Renal cortex interstitium (tissue), 15 donors: ENCODE measurements at places on chromosomes 12 and 14. TPM values are rescaled to one million over a fixed set of nuclear protein-coding genes. Genes with fewer than 3 reads are reported as not detected.

The IRAK3 gene
- polyA plus RNA-seq: 3.2 TPM

The HNRNPC gene
- 833 TPM for polyA plus RNA-seq

The RPL41 gene
- polyA plus RNA-seq: 5,767 TPM

The SMOC1 gene
- polyA plus RNA-seq: 2.1 TPM

The SLC25A47 gene
- polyA plus RNA-seq: not detected

The SLC5A8 gene
- 51.2 TPM for polyA plus RNA-seq

The CLEC6A gene
- polyA plus RNA-seq: 0.20 TPM

The NRL gene
- polyA plus RNA-seq: 1.5 TPM

The RBP5 gene
- polyA plus RNA-seq: 55.5 TPM

The TBX5 gene
- not detected for polyA plus RNA-seq

The NANOG gene
- 0.16 TPM for polyA plus RNA-seq

The PCED1B gene
- 3.3 TPM for polyA plus RNA-seq

The NFE2 gene
- polyA plus RNA-seq: 2.3 TPM

The INHBC gene
- 0.25 TPM for polyA plus RNA-seq

The TRHDE gene
- polyA plus RNA-seq: 20.6 TPM

The CFAP73 gene
- 1.2 TPM for polyA plus RNA-seq

The PPP4R4 gene
- polyA plus RNA-seq: 0.09 TPM

The AQP6 gene
- polyA plus RNA-seq: 16.1 TPM

The HRK gene
- 0.48 TPM for polyA plus RNA-seq

The REM2 gene
- 1.5 TPM for polyA plus RNA-seq

The FAM222A gene
- 5.6 TPM for polyA plus RNA-seq

The SRRM4 gene
- 0.03 TPM for polyA plus RNA-seq

The KCNC2 gene
- 0.86 TPM for polyA plus RNA-seq

The SVOP gene
- 0.11 TPM for polyA plus RNA-seq
